Stimulated activated CD8-positive, alpha-beta memory T cell treated with anti-CD3 and anti-CD28 coated beads, Interleukin-15, amount 100 ng/mL, for 1 hour (primary cell): ENCODE measurements at places on chromosomes 12 and 14.

- no peak for DNase-seq
These were observed 2.7 kb upstream of the INHBE start for GRCh38 chr12:57452181-57452936.

GRCh38 chr12:46609674-46610073, 216.1 kb downstream of the SLC38A4 start:
- no peak for DNase-seq

GRCh38 chr14:36661506-36662257, at the start of gene PAX9:
Gene PAX9, plus strand, starts transcription at chr14:36661860. Its CDS starts 230 bp downstream, at chr14:36662090.
- DNase-seq, result no peak

GRCh38 chr12:96233939-96234461, 39.8 kb downstream of the ELK3 start:
- DNase-seq, result no peak

GRCh38 chr12:2443776-2444175, 351.0 kb upstream of the FKBP4 start:
- DNase-seq, result no peak
